ENCODE measurements at places on chromosomes 3 and 15. TPM values are rescaled to one million over a fixed set of nuclear protein-coding genes. Genes with fewer than 3 reads are reported as not detected.

DNA sequence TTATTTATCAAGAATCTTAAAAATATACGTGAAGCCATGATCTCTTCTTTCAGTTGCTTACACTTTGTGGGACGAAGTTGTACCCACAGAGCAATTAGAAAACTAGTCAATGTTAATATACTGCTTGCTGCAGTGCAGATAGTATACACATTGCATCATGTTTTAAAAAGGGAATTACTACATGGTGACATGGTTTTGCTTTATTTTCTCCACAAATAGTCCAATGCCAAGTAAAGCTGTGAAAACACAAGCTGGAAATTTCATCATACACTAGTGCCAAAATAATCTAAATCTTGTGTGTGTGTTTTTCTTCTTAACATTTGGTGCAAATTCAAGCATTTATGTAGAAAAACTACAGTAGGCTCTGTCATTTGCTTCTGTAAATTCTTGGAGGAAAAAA is 233.0 kb downstream of the EPHA3 start:
- DNase-seq = no peak

DNA sequence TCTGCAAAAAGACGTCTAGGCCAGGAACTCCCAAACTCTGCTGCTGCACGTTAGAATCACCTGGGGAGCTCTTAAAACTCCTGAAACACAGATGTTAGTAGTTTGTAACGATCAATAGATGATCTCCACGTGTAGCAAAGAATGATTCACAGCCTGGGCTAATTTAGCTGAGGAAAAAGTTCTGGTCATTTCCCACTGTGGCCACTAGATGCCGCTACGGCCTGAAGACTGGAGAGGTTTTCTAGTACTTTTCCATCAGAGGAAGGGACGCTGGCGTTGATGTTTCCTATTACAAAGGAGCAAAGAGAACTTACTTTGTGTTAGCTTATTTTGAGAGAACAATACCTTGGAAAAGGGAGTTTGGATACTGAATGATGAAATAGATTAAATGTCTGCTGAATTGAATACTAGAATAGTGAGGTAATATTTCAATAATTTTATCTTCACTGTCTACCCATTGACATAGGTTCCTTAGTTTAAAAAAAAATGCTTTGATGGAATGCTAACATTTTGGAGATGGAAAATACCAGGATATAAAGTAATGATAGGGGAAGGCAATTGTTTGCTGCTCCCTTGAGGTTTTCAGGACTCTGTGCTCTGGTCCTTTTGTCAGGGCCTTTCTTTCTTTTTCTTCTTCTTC is 159.1 kb downstream of the P3H2 start:
- DNase-seq = peak; percentile 70

DNA sequence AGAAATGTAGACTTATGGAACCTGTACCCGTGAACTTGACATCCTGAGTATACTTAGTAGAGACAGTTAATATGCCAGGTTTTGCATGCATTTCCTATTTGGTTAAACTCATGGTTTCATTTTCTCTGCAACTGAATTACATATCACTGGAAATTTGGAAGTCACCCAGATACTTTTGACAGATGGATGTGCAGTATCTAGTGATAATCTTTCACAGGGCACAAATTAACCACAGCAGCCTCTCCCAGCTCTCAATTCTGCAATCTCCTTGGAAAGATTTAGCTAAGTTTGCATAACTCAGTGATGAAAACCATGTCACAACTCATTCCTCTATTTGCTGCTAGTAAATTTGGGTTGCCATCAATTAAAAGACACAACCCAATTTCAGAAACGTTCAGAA is 162.3 kb upstream of the TPM1 start:
- no peak for DNase-seq

DNA sequence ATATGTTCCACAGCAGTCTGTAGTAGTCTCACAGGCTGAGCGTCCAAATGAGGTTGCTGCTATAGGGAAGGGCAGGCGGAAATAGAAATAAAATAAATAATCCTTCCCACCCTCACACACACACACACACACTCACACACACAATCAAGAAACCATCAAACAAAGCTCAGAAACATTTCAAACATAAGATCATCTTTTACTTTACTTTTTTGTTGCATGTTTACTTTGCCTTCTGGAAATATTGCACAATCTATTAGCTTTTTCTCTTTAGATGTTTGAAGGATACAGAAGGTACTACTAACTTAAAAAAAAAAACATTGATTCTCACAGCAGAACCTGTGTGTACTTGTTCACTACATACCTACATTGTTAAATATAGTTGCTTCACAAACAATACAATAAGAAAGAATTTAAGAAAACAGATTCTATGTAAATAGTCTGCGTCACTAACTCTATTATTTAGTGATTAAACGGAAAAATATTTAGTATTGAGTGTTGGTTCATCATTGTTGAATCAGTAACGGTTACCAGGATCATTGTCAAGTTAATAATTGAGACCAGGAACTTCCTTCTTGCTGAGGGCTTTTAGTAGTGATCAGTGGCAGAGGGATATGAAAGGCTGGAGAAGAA is 20.5 kb downstream of the ALCAM start:
- DNase-seq = peak; percentile 27

- no peak for DNase-seq
These were observed 632.0 kb downstream of the NSUN3 start for GRCh38 chr3:94694894-94695293.

- peak; percentile 45 for DNase-seq
These were observed 5.4 kb downstream of the NFKBIZ start for GRCh38 chr3:101854608-101855304.

DNA sequence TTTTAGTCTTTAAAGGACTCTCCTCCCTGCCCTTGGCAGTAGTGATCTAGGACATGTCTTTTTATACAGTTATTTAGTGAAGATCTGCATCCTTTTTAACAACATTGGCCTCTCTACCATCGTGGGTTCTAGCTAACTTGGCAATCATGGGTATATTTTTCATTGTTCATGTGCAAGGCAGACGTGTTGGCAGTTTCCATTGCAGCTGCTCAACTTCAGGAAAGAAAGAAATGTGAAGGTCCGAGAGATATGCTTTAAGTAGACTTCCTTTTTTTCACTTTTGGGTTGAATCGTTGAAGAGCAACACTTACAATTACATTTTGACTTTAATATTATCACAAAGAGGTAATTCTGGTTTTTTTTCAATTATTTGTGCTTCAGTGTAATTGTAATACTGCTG is 172.6 kb downstream of the SATB1 start:
- no peak for DNase-seq

DNA sequence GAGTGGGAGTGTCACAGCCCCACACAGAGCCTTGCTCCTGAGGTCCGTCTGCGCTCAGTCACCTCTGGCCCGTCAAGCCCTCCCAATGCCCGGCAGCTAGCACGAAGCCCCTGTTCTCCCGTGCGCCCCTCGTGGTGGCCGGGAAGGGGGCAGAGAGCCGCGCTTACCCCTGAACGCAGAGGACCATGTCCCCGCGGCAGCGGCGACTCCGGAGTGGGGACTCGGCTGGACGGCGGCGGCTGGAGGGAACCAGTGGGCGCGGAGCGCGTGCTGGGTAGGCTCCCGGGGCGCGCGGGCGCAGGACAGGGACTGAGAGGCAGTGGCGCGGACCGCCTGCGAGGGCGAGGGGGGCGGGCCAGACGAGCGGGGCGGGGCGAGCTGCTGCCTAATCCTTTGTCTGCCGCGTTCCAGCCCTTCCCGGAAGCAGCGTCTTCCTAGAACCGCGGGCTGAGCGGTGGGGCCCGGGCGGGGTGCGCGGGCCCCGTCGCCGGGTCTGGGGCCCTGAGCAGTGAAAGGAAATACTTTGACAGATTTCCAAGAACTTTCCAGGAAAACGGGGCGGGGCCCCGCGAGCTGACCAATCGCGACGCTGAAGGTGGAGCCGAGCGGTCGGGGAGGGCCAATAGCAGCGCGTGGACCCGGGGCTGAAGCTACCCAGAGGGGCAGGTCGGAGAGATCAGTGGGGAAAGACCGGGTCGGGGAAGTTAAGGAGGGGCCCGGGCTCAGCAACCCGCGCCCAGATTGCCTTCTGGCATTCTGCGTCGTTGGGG is at the start of gene CISH:
CISH (minus strand) TSS at position 311 of the 770 bp plus-strand sequence; CDS start at position 187, 124 bp downstream.
- peak; percentile 83 for DNase-seq

Gene GRAMD1C
- 0.32 TPM for polyA plus RNA-seq

Gene SEMA3G
- polyA plus RNA-seq = 0.13 TPM

Gene FBXO40
- polyA plus RNA-seq = not detected

Gene ATP13A4
- polyA plus RNA-seq = 0.05 TPM
